Stimulated activated CD4-positive, alpha-beta T cell treated with anti-CD3 and anti-CD28 coated beads, Interleukin-1b, Interleukin-23, amount 100 ng/mL, for 24 hours (primary cell): ENCODE measurements at places on chromosomes 7 and 10.

DNA sequence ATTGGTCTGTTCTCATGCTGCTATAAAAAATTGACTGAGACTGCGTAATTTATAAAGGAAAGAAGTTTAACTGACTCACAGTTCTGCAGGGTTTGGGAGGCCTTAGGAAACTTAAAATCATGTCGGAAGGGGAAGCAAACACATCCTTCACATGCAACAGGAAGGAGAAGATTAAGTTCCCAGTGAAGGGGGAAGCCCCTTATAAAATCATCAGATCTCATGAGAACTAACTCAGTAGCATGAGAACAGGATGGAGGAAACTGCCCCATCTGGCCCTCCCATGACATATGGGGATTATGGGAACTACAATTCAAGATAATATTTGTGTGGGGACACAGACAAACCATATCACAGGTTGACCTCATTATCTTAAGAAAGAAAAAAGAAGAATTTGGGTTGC is 134.5 kb downstream of the PPP1R3A start:
- DNase-seq, result no peak

GRCh38 chr10:72890086-72890485 is 3.5 kb upstream of the OIT3 start:
- no peak for DNase-seq

DNA sequence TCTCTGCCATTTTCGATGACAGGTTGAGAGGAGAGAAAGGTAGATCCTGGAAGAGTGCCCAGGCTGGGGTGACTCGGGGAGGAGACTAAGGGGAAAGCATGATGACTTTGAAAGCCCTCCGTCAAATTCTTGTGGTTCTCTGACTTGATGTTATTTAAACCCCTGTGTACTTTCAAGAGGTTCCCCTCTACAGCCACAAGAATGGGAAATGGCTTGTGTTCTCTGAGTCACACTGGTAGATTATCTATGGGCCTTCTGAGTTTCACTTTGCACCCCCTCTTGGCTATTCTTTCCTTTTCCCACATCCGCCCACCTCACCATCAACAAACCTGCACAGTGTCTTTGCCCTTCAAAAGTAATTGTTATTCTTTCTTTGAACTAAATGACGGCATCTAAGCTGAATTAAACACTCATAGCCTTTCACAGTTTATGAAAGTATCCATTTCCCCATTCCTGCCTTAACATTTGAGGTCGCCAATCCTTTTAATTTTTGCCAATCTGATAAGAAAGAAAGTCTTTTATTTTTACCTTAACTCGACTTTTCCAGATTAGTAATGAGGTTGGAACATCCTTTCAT is 24.1 kb downstream of the PRF1 start:
- no peak for DNase-seq

DNA sequence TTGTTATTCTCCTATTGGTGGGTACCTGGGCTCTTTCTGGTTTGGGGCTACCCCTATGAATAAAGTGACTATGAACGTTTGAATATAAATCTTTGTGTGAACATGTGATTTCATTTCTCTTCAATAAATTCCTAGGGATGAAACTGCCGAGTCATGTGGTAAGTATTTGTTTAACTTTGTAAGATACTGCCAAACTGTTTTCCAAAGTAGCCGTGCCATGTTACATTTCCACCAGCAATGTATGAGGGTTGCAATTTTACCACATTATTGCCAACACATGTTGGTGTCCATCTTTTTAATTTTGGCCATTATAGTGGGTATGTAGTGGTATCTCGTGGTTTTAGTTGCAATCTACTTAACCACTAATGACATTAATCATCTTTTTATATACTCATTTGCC is 94.7 kb downstream of the ZNRF2 start:
- no peak for DNase-seq

DNA sequence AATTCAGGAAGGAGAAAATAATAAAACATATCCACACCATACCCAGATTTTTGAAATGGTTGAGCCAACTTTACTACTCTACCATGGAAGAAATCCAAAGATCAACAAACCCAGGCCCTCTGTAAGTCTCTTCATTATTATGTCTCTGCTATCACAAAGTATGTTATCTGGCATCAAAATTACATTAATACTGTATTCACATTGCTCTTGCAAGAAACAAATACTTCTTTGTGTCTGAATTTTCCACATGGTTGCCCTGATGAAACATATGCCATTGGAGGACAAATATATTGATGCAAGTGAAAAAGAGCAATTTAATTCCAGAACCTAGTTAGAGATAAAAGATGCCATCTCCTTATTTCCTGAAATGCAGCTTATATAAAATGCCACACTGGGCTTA is 204.0 kb downstream of the FZD1 start:
- DNase-seq, result no peak

DNA sequence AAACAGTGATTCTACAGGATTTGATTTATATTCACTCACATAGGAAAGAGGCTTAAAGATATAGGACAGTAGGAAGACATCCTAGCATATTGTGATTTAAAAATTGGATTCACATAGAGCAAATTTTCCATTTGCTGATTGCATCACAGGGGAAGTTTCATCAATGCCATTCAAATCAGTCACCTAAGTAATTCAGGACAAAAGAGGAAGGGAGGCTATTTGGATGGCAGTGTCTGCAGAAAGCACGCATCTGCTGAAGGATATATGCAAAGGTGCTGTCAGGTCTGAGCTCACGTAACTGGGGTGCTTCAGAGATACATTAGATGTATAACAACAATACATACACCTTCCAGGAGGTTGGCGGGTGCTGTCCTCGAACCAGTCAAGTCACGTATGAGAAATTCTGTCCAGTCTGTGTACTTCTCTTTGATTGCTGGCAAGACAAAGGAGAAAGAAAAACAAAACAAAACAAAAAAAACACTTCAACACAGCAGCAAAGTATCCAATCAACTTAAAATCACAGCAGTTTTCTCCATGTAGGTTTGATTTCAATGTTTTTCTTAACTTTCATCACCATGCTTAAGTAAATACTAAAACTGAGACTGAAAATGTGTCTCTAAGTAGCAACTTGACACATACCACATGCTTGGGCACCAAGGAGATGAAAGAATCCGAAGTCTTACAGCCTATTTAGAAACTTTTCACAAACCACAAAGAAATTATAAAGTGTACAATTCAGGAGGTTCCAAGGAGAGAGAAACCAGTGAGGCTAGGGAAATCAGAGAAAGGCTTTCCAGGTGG is 125.1 kb downstream of the SFMBT2 start:
- DNase-seq, result no peak

DNA sequence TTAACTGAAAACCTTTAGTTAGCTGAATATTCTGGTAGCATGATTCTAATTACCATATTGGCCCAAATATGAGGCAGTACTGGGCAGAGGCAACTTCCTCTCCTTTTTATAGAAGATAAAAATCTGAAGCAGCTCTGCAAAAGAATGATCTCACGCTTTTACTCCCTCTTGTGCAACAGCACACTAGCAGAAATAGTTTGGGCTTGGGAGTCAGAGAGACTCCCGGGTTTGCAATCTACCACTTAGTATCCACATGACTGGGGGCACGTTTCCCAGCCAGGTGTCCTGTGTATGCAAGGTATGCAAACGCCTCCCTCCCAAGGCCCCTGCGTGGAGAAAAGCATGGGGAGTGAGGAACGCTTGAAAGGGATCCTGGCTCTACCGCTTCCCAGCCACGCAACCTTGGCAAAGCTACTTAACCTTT is 47.2 kb upstream of the RHEB start:
- DNase-seq, result no peak

- no peak for DNase-seq
Measured at GRCh38 chr7:101554584-101555268, 74.4 kb downstream of the MYL10 start.

DNA sequence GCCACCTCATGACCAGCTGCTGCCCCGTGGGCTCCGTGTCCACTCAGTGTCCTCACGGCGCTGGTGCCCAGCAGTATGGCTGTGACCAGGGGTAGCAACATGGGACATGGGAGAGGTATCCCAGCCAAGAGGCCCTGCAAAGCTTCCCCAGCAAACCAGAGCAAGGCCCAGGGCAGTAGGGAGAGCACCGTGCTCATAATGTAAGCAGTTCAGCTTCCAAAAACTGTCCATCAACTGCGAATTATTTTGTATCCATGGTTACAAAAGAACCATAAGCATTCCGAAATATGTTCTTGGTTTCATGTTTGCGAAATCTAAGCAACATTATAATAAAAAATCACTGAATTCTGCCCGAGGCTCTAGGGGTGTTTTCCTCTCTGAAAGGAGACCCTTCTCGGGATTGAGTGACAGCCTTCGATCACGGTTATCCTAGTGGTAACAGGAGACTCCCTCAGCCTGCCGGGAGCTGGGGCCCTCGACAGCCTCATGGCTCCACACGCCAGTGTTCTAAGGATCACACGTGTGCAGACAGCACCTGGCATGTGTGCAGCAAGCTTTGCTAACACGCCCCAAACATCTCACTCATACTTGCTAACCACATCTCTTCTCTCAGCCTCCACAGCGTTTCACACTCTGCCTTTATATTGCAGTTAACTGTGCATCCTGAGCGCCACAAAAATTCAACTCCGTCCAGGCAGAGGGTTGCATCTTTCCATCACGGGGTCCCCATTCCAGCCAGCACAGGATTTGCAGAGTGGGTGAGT is 117.6 kb downstream of the DIP2C start:
- DNase-seq, result no peak

- no peak for DNase-seq
Measured at GRCh38 chr10:78301891-78302738, 268.5 kb downstream of the RPS24 start.

DNA sequence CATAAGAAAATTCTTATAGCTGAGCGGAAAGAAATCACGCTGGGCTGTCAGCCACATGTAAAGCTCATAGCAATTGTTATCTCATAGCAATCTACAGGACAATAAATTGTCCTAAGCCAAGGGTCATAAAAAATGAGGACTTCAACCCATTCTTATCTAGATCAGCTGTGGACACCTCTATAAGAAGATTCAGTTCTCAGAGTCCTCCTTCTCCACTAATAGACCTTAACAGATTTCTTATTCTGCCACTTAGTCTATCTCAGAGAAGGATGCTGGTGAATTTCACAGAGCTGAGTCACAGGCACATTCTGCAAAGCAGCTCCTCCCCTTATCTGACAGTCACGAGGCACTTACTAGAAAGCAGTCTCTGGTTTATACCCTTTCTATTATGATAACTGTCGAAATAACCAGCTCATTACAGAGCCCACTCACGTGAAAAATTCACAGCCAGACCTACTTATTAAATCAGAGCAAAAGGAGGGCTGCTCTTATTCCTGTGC is 185.3 kb upstream of the PCLO start:
- DNase-seq, result no peak

- DNase-seq, result no peak
Measured at GRCh38 chr10:114686013-114686412, 27.9 kb upstream of the ABLIM1 start.

DNA sequence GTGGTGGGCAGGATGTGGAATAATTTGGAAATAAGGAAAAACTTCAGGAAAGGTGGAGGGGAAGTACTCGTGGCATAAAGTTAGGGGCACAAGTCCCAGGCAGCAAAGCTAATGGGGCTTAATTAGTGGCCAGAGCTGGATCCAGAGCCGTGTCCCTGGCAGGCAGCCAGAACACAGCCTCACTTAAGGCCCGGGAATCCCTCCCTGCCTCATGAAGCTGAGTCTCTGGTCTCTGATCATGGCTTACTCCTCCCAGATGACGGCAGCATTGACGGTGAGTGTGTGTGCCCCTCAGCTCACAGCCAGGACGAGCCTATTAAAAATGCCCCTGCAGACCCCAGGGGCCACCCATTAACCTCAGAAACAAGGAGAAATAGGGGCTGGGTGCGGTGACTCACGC is 48.2 kb upstream of the NPTX2 start:
- DNase-seq, result no peak

GRCh38 chr10:113933894-113934532 is 79.6 kb downstream of the NHLRC2 start:
- no peak for DNase-seq

DNA sequence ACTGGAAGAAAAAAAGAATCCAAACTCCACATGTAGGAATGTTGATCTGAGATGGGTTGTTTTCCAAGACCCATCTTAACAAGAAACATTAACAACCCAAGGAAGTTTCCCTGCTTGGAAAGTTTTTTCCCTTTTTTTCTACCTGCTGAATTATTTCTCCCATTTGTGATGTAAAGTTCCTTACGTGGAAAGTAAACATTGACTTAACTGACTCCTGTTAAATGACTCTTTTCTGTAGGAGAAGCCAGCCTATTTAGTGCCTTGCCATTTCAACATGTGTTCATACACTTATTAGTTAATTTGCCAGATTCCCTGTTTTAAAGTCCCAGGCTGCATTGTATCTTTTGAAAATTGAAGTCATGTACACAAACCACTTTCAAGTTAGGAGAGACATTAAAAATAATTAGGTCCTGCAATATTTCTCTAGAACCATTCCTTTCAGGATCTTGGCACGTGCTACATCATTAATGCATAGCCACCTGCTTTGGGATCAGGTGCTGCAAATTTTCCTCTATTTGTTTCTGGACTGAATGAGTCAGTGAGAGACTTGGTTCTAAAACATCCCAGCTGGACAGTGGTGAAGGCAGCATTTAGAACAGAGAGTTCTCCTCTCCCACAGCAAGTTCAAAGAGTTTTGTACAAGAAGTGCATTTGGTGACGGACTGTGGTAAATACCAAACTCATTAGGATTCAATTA is 698.5 kb downstream of the SUGCT start:
- no peak for DNase-seq

GRCh38 chr7:18177129-18177814 is 149.6 kb upstream of the PRPS1L1 start:
- DNase-seq, result no peak

DNA sequence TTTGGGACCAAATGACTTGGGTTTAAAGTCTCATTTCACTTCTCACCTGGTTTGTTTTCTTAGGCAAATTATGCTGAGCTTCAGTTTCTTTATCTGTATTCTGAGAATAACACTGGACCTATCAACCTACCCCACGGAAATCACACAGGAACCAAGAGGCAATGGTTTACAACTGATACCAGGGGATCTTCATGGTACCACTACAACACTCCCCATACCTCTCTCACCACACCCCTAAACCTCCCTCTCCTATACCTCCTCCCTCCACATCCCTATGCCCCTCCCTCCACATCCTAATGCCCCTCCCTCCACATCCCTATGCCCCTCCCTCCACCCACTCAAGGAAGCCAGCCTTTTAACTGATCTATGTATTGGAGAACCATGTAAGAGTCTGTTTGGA is 9.9 kb downstream of the FAM204A start:
- no peak for DNase-seq

DNA sequence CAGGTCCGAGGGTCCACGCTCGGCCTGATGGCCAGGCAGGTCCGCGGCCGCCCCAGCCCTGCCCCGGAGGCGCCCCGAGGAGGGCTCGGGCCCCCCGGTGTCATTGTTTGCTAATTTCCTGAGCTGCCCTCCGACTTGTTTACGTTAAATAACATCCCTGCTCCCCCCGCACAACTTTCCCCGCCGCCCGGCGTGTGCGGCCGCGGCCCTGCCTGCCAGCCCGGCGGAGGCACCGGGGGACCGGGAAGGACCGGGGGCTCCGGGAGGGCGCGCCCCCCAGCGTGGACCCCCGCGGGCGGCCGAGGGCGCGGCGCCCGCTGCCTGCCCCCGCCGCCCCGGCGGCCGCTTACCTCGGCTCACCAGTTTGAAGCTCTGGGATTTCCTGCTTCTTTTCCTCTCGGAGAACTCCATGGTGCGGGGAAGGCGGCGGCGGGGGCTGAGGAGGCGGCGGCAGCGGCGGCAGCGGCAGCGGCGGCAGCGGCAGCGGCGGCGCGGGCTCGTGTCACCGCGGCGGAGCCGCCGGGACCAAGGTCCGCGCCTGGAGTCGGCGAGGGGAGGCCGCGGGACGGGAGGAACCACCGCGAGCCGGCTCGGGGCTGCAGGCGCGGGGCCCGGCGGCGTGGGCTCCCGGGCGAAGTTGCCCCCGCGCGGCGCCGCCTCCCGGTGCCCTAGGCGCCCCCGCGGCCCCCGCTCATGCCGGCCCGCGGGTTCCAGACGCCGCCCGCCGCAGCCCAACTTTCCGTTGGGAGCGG is 515 bp downstream of the BEND7 start:
- no peak for DNase-seq
